T-helper 9 cell (primary cell): ENCODE measurements at places on chromosomes 12 and 14.

DNA sequence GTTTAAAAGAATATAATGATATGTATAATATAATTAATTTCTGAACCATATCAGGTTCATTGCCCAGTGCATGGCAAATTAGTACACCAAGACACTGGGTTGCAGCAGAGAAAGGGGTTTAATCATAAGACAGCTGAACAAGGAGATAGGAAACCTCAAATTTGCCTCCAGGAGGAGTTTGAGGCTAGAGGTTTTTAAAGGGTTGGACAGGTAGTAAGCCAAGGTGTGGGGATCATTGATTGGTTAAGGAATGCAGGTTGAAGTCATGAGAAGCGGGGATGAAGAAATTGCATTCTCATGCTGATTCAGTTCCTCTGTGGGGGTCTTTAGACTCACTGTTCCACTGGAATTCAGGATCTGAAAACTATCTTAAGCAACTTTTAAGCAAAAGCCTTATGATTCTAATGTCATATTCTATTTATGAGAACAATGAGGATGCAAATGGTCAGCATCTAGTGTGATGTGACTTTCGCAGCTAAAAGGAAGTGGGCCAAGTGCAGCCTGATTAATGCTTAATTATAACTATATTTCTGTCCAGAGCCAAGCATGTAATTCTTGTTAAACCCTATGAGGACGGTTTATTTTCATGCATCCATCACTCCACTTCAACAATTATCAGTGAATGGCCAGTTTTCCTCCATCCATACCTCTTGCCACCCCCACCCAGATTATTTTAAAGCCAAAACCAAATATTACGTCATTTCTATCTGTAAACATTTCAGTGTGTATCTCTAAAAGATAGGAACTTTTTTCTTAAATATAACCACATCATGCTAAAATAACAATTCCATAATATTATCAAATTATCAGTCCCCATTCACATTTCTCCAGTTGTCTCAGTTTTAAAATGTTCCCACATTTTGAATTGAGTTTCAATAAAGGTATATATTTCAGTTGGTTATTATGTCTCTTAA is 14.9 kb downstream of the RNF212B start:
- no peak for DNase-seq

GRCh38 chr12:22634883-22635282 is 9.9 kb downstream of the ETNK1 start:
- DNase-seq: no peak

DNA sequence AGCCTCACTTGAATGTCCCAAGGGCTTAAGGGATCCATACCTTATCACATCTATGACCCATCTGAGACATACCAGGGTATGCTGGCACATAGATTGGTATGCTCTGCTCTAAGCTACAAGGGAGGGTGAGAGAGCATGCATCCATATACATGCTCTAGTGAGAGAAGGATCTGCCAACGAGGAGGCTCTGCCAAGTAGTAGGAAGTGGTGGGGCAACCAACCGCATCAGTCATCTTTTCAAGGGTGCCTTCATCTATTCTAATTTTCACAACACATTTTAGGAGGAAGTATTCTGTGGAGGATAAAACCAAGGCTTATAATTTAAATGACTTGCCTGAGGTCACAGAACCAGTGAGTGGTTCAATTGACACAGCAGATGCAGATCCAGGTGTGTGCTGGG is 6.6 kb upstream of the PPM1A start:
- DNase-seq: no peak

GRCh38 chr12:26648584-26648983 is 184.4 kb downstream of the ITPR2 start:
- no peak for DNase-seq

DNA sequence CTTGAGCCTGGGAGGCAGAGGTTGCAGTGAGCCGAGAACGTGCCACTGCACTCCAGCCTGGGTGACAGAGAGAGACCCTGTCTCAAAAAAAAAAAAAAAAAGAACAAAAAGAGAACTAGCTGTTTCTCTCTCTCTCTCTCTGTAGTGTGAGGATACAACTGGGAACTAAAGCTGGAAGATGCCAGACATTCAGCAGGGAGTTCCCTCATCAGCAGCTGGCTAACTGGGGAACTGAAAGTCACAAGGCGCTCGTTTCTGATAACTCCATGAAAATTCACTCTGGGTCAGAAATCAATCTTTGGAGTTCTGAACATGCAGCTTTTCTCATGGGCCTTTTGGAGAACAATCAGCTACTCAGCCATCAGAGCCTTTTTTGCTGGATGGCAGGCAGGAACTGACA is 43.5 kb upstream of the MAP1LC3B2 start:
- no peak for DNase-seq

DNA sequence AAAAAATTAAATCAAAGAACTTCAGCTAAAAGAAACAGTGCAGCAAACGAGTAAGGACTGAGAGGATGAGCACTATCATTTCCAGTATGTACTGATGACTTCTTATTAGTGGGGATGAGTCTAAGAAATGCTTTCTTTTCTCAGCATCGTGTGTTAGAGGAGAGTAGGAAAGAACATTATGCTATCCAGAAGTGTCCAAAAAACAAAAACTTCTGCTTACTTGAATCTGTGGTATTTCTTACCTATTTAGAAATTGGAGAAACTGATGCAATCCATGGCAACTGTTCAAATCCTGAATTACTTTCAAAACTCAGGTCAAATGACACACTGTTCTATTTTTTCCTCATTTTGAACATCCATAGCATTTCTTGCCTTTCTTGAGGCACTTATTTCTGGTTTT is 23.7 kb downstream of the ABCD2 start:
- DNase-seq: no peak

DNA sequence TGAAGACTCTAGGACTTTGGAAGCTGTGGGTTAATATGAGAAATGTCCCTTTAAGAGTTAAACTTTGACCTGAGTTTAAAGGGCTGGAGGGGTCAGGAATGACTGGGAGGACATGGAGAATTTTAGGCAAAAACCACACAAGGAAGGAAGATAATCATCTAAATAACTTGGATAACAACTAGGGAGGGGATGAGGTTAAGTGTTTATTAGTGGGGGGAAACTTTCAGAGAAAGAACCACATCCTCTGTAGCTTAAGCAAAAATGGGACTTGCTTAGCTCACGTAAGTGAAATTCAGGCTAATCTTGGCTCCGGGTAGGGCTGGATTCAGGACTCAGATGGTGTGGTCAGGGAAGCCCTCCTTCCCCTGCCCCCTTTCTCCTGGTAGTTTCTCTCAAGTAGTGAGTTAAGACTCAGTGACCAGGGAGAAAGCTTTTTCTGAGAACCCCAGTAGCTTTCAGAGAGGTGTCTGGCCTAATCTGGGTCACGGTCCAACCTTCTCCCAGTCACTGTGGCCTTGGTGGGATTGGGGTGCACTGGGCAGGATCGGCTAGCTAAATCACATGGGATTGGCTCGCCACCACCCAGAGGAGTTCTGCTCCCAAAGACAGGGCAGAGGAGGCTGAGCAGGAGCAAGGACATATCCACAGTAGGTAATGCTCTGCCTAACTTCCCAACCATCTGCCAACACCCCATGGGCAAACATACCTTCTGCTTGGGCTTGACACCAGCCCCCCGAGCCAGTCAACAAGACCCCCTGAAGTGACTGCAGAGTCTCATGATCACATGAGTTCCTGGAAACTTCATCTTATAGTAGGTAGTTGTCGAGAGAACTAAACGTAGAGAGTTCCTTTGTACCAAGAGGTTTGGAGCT is 52.8 kb downstream of the ARF6 start:
- DNase-seq: no peak

- DNase-seq: no peak
These were observed 21.6 kb upstream of the MED13L start for GRCh38 chr12:116299064-116299463.

DNA sequence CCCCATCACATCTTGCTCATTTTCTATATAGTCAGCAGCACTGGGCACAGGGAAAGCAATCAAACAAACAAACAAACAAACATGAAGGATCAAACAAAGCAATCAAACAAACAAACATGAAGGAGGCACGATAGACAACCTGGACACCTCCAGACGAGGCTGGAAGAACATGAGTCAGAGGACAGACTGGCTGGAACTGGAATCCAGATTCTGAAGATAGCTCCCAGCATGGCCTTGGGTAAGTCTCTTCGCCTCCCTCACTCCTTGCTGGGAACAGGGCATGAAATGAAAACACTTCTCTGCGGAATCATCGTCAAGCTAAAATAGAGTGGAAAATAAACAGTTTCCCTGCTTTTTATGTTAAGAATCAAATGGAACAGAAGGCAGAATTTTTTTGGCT is 984.8 kb downstream of the VRK1 start:
- no peak for DNase-seq

DNA sequence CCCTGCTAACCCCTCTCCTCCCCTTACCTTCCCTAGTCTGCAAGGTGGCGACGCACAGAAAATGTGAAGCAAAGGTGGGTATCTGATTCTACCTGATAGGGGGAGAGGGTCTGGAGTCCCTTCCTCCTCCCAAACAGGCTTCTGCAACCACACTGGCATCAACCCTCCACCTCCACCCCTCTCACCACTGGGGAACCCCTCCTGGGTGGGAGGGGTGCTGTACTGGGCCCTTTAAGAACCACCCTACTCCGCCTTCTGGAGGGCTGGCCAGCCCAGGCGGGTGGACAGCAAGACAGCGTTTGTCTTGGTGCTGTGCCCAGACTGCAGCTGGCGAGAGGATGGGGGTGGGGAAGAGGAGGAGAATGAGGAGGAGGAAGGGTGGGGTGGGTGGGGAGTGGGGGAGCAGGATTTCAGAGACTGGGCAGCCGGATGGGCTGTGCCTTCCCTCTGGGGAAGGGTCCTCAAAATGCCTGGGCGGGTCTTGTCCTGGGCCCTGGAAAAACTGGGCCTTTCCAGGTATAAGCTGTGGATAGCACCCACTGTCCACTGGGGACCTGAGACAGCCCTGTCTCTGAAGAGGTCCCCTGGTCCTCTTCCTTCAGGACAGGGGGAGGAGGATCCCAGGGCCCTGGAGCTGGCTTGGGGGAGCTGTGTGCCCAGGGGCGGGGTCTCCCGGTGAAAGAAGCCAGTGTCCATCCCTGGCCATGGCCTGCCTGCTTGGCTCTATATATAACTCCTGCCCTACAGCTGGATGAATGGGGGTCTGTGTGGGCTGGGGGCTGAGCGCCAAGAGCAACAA is 2.8 kb downstream of the TNS2 start:
- DNase-seq: no peak

GRCh38 chr12:68067762-68068376 is 78.6 kb downstream of the IFNG-AS1 start:
- no peak for DNase-seq

DNA sequence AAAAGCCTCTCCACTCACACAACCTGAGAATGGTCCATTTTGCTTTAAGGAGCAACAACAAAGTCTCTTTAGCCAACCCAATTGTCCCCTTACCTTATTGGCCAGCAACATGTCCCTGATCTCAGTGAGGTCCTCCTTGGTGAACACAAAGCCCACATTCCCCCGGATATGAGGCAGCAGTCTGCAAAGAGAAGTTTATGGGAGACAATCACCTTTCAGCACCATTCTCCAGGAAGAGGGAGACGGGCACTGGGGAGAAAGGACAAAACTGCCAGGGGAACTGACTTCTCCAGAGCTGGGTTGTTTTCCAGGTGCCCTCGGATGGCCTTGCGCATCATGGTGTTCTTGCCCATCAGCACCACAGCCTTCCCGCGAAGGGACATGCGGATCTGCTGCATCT is 1.9 kb downstream of the RPLP0 start:
- DNase-seq: no peak

DNA sequence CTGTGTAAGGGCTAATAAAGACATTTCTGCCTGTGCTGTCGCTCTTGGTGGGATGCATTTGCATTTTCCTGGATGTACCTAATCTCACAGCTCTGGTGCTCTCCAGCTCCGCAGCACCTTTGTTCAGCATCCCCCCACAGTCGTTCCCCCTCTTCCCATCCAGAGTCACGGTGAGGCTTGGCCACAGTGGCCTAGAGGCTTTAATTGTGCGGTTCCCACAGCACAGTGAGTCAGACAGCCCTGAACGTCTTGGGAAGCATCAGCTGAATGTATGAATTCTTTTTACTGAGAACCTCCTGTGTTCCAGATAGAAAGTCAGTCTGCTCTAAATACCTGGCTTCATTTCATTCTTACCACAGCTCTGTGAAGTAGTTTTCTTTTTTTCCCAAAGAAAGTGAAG is 28.7 kb downstream of the MLXIP start:
- no peak for DNase-seq

- DNase-seq: no peak
These were observed 108.9 kb downstream of the DERA start for GRCh38 chr12:16020031-16020430.

DNA sequence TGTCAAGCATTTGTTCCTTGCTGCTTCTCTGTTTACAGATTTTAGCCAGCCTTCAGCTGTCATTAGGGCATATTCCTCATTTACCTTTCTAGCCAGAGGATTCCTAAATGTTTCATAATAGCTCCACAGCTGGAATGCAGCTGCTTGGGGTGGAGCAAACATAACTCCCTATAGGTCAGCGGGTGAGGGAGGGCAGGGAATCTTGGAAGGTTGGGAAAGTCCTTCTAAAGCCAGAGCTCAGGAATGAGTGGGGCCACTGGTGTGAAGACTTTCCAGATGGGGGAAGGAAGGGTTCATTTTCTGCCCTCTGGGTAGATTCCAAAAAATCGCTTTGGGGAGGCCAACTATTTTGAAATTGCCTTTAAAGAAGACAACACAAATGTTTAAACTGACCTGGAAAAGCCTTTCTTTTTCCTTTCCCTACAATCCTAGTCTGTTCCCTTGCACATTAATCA is 16.3 kb upstream of the IRF2BPL start:
- DNase-seq: no peak

DNA sequence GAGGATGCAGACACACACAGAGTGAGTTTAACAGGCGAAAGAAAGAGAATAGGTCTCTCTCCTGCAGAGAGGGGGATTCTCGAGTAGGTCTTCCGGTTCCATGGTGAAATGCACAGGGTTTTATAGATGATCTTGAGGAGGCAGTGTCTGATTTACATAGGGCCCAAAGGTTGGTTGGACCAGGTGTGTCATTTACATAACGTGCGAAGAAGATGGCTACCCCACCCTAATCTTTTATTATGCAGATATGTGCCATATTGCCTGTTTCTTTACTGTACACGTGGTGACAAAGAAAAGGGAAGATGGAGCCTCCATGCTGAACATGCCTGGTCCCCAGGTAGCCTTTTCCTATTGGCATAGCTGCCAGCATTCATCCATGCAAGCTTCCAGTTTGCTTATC is 219.8 kb downstream of the CRADD start:
- DNase-seq: no peak

- peak; percentile 51 for DNase-seq
These were observed 39.1 kb upstream of the INF2 start for GRCh38 chr14:104650057-104650980.
